ENCODE measurements at places on chromosomes 13 and 19.

DNA sequence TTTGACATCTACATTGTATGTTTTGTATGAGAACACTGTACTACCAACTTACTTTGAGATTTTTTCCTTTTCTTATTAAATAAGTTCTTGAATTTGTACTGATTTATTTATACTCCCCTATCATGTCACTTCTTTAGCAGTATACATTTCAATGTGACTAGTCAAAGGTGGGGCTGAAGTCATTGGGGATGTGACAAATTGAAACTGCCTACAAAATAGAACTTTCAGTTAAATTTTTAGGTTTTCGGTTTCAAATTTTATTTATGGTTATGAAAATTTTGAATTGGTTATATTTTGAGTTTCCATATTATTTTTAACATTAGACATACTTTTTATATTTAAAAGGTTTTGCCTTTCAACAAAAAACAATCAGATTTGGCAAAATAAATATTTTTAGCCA, 221.6 kb downstream of the NBEA start:
- DNase-seq, result no peak

- DNase-seq, result no peak
Measured at GRCh38 chr13:113972451-113973217, 1.2 kb downstream of the C13orf46 start.

GRCh38 chr13:78465250-78465649, 138.1 kb downstream of the POU4F1 start:
- DNase-seq, result no peak

- DNase-seq, result no peak
Measured at GRCh38 chr13:98189841-98190505, 12.9 kb upstream of the RNF113B start.

DNA sequence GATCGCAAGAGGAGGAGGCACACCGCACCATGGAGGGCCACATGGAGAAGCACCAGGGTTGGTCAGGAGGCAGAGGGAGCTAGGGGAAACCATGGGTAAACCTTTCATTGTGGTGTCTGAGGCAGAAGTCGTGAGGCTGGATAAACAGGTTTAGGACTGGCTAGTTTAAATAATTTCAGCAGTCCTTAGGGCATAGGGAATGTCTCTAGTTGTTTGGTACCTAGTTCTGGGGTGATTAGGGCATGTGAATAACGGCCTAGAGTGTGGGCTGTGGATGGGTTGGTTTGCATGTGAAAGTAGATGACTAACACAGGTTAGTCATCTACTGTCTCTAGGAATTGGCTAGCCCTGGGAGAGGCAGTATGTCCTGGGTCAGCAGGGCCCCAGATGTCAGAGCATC, 102.3 kb downstream of the STOML3 start:
- no peak for DNase-seq

GRCh38 chr19:10913716-10914340, 14.6 kb downstream of the YIPF2 start:
- DNase-seq, result no peak

- DNase-seq, result peak; percentile 95
Measured at GRCh38 chr13:109274188-109274821, 512.1 kb downstream of the IRS2 start.

- no peak for DNase-seq
Measured at GRCh38 chr13:33918199-33918932, 100.4 kb downstream of the RFC3 start.

DNA sequence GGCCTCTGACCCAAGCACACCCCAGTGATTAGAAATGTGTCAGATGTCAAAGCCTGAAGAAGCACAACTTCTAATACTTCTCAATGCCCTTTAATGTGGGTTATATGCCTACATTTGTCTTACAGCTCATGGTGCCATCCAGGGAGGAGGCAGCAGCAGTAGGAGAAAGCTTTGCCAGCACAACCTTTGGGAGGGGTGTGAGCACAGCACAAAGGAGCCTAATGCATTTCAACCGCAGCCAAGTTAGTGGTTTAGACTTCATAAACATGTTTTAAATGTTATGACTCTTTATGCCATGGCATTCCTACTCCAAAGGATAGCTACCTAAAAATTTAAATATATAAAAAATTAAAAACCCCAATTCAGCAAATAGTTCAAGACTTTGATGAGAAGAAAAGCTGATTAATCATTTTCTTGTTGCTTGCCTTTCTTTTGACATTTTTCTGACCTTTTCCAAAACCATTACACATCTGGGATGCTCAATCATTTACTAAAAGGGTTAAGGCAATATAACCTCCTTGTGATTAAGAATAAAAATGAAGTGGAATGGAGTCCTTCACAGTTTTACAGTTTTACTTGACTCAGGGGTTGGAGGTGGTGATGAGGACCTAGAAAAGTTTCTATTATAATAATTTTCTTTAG, 142.7 kb downstream of the DLEU7 start:
- DNase-seq, result no peak

- DNase-seq, result no peak
Measured at GRCh38 chr13:33316890-33317289, 31.3 kb upstream of the STARD13 start.

- no peak for DNase-seq
Measured at GRCh38 chr19:51258165-51259160, 7.6 kb downstream of the SIGLECL1 start.

GRCh38 chr13:96216543-96216942, 126.6 kb downstream of the HS6ST3 start:
- DNase-seq, result no peak

- DNase-seq, result no peak
Measured at GRCh38 chr19:34075661-34076091, 96.6 kb upstream of the LSM14A start.

- DNase-seq, result no peak
Measured at GRCh38 chr19:6196361-6196760, 60.9 kb downstream of the ACSBG2 start.

DNA sequence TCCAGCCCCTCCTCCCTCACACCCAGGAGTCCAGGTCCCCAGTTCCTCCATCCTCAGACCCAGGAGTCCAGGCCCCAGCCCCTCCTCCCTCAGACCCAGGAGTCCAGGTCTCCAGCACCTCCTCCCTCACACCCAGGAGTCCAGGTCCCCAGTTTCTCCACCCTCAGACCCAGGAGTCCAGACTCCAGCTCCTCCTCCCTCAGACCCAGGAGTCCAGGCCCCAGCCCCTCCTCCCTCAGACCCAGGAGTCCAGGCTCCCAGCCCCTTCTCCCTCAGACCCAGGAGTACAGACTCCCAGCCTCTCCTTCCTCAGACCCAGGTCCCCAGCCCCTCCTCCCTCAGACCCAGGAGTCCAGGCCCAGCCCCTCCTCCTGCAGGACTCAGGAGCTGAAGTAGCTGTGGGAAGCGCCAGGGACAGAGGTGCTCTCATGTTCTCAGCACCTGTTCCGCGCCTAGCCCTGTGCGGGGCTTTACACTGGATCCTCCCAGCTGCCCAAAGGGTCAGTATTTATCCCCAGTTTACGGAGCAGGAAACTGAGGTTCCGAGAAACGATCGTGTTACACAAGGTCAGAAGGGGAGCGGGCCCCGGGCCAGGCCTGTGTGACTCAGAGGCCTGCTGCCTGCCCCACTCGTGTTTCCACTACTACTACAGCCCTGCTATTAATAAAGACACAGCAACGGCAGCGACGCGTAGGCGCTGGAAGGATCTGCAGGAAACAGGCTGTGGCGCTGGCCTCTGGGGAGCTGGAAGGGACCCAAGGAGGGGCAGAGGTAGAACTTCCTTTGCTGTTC, 1.7 kb upstream of the SBK3 start:
- DNase-seq, result no peak

DNA sequence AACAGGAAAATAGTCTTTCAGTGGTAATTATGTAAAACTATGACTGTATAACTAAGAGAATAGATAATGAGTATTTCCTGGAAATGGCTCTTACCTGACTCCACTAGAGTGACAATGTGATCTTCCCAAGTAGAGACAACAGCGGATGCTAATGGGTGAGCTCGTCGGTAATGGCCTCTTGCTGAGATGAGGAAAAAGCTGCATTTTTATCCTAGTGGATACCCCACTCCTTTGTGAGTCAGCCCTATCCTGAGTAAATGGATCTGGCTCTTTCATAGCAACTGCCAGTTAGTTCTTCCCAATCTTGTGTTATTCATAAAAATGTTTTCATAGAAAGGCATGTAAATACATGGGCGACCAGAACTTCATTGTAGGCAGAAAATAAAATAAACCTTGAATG, 299.5 kb downstream of the NALCN start:
- peak; percentile 32 for DNase-seq

- no peak for DNase-seq
Measured at GRCh38 chr13:20994441-20994821, 67.0 kb downstream of the LATS2 start.

DNA sequence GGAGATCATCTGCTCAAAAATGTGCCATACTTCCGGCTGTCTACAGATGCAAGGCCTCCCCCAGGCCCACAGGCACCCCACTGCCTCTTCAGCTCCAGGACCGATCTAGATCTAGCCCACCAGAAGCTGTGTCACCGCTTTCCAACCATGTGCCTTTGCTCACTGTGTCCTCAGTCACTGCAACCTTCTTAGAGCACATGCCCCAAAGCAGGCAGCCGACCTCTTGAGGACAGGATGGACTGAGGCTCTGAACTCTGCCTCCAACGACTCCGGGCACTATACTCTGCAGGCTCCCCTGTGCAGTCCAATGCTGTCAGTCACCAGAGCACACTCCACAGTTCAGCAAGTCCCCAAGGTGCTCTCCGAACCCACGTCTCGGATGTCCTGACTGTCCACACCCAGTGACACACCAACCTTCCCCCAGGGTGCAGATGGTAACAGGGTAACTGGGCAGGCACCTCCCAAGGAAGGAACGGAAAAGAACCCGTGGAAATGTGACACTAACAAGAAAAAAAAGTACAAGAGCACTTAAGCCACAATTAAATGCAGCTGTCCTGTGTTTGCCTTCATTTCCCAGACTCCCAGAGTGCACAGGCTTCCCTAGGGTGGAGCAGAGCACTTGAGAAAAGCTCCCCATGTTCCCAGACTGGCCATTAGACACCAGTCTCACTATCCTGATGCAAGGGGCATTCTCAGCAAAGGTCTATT, 4.8 kb downstream of the STK24 start:
- DNase-seq, result no peak

GRCh38 chr13:75180805-75181455, 301.0 kb downstream of the TBC1D4 start:
- no peak for DNase-seq

DNA sequence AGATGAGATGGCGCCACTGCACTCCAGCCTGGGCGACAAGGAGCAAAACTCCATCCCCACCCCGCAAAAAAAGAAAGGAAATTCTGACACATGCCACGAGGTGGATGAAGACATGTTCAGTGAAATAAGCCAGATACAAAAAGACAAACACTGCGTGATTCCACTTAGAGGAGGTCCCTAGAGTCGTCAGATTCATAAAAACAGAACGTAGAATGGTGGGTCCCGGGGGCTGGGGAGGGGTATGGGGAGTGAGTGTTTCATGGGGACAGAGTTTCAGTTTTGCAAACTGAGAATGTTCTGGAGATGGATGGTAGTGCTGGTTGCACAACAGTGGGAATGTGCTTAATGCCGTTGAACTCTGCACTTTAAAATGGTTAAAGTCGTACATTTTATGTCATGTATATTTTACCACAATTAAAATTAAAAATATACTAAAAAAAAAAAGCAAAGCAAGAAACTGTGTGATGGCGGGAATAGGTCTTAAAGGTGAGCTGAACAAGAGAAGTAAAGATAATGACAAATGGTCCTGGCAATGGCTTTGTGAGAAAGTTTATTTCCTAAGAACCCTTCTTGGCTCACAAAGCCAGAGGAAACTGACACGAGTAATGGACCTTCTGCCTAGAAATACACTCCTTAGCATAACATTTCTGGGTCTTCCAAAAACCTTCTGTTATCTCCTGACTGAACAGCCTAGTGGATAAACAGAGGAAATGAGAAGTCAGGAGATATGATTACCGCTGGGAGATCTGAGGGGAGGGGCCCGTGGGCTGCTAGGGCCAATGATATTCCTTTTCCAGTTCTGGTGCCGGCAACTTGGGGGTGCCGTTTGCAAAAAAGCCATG, 4.2 kb upstream of the SPC24 start:
- no peak for DNase-seq

GRCh38 chr19:4951656-4952055, 17.3 kb upstream of the KDM4B start:
- DNase-seq, result no peak

DNA sequence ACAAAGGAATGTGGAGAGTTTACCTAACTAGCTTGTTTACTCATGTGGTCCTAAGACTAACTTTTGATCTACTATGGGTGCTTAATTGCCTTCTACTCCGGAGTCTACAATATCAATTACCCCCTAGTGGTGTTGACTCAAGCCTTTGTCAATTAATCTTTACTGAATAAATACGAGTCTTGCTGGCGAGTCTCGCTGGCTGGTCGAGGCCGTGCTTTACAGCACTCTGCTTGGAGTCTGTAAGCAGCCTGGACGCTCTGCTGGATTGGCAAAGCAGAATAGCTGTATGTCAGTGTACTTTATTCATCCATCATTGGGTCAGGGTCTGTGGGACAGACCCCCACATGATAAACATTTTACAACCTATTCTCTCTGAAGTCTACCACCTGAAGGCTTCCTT, 9.9 kb upstream of the SPART start:
- DNase-seq, result no peak

- no peak for DNase-seq
Measured at GRCh38 chr19:30848636-30849425, 476.6 kb downstream of the ZNF536 start.

DNA sequence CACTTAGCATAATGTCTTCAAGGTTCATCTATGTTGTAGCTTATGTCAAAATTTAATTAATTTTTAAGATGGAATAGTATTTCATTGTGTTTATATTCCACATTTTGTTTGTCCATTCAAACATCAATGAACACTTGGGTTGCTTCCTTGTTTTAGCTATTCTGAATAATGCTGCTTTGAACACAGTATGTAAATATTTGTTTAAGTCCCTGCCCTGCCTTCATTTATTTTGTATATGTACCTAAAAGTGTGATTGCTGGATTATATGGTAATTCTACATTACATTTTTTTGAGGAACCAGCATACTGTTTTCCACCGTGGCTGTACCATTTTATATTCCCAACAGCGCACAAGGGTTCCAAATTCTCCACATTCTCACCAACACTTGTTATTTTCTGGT, 17.6 kb upstream of the SUCLA2 start:
- no peak for DNase-seq

Measured in NT2/D1 (cell line).